Myocyte (in vitro differentiated cells): ENCODE measurements at places on chromosomes 12 and 14. TPM values are rescaled to one million over a fixed set of nuclear protein-coding genes. Genes with fewer than 3 reads are reported as not detected.

DNA sequence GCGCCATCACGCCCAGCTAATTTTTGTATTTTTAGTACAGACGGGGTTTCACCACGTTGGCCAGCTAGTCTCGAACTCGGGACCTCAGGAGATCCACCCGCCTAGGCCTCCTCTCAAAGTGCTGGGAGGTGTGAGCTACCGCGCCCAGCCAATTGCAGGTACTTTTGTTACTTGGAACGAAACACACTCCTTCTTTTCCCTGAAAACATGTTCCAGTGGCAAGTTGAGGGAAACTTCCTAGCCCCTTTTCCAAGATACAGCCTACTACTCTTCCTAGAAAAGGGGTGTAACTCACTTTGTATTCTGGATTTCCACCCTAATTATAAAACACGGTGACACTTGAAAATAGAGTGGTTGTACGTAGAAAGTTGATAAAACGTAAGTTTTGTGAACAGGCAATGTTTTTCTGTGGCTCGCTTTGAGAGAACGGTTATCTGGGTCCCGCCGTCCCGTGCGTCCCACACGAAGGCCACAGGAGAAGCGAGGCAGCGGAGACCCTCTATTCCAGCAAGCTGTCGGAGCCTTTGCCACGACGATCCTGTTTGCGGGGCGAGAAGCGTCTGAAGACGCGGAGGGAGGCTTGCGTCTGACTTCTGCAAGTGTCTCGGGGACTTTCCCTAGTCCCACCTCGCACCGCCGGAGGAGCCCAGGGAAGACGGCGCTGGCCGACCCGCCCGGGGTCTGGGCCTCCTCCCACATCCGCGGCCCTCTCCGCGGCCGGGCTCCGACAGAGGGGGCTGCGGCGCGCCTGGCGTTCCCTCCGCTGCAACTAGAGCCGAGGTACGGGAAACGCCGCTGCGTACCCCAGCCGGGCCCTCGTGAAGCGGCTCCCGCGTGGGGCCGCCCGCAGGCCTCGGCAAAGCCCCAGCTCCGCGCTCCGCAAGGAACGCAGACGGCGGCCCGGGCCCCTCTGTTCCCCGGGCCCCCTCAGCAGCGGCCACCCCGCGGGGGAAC is 745 bp downstream of the CDCA4 start:
- DNase-seq: peak; percentile 43

Gene GZMB
- total RNA-seq: not detected in 2 replicates

DNA sequence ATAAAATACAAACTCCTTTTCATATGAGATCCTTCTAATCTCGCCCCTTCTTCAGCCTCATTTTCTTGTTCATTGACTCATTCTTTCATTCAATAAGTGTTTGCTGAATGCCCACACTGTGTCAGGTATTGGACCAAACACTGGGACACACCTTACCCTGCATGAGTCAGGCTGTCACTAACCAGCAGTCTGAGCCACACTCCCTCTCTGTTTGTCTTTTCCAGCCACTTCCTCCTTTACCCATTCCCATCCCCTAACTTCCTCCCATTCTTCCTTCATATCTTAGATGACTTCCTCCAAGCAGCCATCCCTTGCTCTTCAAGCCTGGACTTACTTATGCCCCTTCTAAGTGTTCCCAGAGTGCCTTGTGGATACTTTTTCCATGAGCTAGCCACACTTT is 27.0 kb upstream of the HIF1A start:
- DNase-seq: no peak

Gene KCNA5
- total RNA-seq: not detected in 2 replicates

DNA sequence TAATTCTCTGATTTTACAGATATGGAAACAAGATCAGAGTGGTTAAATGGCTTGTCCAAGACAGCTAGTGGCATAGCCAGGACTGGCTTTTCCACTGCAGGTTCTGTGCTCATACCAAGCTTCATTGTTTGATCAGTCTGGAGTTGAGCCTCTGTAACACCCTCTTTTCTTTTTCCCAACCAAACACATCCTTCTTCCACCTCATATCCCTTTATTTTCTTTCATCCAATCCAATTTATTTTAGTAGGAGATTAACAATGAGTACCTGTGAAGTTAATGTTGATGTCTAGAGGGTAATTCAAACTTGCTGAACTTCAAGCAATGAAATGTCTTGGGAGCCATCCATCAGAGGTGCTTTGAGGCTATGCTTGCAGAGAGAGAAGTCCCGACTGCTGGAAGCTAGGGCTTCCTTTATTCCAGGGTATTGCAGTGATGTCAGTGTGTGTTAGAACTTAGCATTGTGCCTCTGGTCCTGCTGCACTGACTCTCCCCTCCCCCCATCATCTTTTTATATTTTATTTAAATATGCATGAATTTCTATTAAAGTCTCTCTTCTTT is 452.1 kb upstream of the PDE3A start:
- no peak for DNase-seq

DNA sequence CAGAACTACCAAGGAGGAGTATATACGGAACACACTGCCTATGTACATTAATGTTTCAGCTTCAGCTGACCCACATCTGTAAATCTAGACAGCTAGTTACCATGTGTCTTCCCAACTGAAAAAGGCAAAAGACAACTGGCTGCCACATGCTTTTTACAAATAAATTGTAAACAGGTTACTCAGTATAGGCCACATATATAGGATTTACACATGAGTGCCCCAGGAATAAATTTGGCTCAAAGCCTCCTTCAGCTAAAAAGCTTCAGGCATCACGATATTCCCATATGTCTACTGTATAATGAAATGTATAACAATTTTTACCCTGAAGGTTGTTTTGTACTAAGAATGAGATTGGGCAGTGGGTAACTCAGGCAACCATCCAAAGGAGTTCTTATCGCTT is 175.9 kb upstream of the BMP4 start:
- no peak for DNase-seq

Gene FAM90A1
- total RNA-seq: not detected in 2 replicates

GRCh38 chr14:75427482-75428229 is at the start of gene JDP2:
Gene JDP2, plus strand, starts transcription at chr14:75428022. Its CDS starts 9,899 bp downstream, at chr14:75437921.
- peak; percentile 87 for DNase-seq

Gene LRFN5
- total RNA-seq: not detected in 2 replicates

Gene SDR9C7
- total RNA-seq: 0.16 TPM in 1 of 2 replicates, not detected in the other

DNA sequence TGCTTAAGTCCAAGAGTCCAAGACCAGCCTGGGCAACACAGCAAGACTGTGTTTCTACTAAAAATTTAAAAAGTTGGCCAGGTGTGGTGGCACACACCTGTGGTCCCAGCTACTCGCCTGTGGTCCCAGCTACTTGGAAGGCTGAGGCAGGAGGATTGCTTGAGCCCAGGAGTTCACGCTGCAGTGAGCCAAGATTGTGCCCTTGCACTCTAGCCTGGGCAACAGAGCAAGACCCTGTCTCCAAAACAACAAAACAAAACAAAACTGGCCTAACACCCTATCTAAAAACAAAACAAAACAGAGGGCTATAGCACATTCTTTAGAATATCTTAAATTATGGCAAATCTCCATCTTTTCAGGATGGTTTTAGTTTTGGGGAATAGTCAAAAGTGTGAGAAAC is 3.1 kb upstream of the LYZ start:
- no peak for DNase-seq

- no peak for DNase-seq
Observed at GRCh38 chr12:115010324-115010995, 326.5 kb upstream of the TBX3 start.

DNA sequence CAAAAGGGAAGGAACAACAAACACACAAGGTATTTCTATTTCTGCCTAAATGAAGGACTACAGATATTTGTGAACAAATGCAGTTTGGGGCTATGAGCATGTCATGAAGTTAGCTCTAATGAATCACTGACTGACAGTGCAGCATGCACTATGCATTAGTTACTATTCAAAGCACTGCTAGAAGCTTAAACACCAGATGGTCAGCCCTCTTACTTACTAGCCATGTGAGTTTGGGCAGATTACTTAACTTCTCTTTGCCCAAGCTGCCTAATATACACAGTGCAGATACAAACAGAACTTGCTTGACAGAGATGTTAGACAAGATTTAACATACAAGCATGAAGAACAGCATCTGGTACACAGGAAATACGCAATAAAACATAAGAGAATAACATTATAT is 96.0 kb downstream of the ATXN2 start:
- peak; percentile 34 for DNase-seq

- DNase-seq: no peak
Observed at GRCh38 chr14:99339551-99339950, 67.6 kb upstream of the BCL11B start.

DNA sequence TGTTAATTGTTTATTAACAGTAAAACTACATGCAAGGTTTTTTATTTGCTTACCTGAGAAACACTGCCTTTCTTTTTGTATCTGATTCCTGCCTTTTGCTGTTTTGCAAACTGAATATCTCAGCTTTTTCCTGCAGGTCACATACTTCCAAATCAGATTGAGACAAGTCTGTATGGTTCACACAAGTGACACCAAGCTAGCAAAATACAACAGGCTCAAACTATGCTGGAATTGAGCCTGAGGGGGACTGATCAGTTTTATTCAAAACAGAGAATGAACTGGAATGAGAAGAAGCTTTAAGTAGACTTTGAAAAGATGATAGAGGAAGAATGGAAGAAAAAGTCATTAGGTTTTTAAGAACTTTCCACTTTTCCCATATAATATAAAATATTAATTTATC is 12.2 kb upstream of the CDK17 start:
- no peak for DNase-seq

GRCh38 chr12:129532707-129533499 is 370.9 kb downstream of the TMEM132D start:
- DNase-seq: no peak

DNA sequence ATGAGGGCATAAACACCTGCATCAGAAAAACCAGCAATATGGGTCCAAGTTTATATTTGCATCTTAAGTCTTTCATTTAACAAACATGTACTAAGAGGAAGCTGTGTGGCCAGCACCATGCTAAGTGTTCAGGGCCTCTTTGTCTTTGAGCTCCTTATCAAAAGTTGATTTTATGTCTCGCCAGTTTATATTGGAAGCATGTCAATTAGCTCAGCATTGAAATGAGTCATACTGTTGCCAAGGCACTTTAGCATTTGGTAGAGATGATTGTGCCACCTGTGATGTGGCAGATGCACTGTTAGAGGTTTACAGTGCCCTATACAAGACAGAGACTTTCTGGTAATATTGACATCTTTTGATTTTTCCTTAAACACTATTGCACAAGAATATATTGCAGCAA is 68.5 kb downstream of the BHLHE41 start:
- DNase-seq: peak; percentile 56

Gene CLEC1B
- total RNA-seq: not detected in 2 replicates

GRCh38 chr14:20228681-20229080 is at the start of gene OR11H7:
Gene OR11H7, plus strand, starts transcription at chr14:20228981.
- no peak for DNase-seq

- DNase-seq: no peak
Observed at GRCh38 chr14:49888293-49888692, 4.6 kb upstream of the ARF6 start.

GRCh38 chr12:3891201-3891600 is 18.0 kb upstream of the PARP11 start:
- no peak for DNase-seq

DNA sequence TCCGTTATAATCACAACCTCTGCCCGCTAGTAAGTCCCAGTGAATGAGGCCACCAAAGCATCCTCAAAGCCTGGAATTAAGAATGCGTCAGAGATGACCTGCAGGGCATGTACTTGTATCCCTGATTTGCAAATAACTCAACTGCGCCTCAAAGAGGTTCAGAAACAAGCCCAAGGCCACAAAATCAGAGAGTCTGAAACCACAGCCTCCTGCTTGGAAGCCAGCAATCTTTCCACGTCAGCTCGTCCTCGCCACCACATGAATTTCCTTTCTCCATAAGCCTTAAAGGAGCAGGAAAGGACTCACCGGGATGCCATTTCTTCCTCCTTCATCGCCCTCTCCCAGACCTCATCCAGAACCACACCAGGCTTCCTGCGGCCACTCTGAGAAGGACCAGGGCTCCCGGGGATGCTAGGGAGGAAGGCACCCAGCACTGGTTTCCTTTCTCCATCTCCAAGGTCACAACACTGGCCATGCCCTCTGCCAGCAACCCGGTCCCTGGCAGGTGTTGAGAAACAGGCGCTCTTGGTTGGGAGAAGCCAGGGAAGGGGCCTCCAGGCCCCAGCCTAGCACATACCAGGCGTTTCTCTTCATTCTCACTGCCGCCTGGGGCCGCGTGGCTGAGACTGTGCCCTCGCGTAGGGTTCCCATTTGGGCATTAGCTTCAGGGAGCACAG is 191.2 kb upstream of the DIO3 start:
- no peak for DNase-seq

- DNase-seq: no peak
Observed at GRCh38 chr14:75274050-75274898, 4.4 kb upstream of the FOS start.

DNA sequence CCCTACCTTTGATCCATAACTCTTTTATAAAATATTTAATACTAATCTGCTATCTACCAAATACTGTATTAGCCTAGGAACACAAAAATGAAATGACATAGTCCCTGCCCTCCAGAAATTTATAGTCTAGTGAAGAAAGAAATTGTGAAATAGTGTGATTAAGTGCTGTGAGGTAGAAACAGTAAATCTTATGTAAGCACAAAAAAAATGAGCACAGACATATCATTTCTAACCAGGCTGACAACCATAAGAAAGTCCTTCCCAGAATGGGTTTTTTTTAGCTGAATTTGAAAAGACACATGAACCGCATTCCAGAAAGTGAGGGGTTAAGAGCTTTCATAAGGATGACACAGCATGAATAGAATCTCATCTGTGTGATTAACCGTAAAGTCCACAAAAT is 145.9 kb downstream of the SOX5 start:
- no peak for DNase-seq

DNA sequence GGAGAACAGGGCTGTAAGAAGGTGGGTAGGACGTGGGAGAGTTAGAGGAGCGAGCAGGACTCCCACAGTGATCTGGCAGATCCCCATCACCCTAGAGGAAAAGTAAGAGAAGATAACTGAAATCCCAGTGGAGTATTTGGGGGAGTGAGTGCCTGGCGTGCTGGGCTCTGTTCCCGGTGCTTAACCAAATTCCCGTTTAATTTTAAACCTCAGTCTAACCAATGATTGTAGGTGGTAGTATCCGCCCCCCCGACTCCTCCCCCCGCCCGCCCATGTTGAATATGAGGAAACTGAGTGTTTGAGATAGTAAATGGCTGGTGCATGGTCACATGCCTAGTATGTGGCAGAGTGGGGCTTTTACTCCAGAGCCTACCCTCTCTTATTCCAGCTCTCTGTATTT is 1.2 kb downstream of the TARBP2 start:
- no peak for DNase-seq

DNA sequence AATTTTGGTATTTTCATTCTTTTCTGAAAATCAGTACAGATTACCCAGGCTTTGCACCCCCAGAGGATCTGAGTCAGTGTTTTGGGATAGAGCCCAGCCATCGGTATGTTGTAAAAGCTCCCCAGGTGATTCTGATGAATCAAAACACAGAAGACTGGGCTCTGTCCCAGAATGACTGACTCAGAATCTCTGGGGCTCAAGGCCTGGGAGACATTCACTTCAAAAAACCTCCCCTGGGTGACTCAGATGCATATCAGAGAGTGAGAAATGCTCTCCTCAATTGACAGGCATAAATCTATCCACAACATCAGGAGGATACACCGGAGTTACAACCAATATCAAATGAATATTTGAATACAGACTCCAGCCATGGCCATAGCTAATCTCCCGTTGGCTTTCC is 32.6 kb downstream of the SLC35F4 start:
- peak; percentile 40 for DNase-seq
